ENCODE measurements at places on chromosomes 11 and 22.
A peak's percentile ranks its signal among the peaks of the same experiment; 100 is the strongest.

GRCh38 chr11:126438272-126438671 lies 82.8 kb downstream of the ST3GAL4 start:
- DNase-seq: no peak

DNA sequence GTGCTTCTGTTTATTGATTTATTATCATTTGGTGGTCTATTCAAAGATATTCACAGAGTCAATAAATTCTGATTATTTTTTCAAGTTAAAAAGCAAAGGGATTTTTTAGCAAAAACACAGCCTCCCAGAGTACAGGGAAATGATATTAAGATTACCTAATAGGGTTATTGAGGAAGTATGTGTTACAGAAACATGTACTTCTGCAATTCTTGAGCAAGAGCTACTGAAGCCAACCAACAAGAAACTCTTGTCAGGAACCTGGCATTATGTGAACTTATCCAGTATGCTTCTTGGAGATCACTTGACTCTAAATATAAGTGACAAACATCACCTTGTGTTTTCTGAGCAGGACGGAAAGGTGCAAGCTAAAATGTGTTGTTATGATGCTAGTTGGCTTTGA lies 42.0 kb upstream of the CARD18 start:
- DNase-seq: no peak

GRCh38 chr11:86904001-86904400 lies 51.2 kb downstream of the FZD4 start:
- DNase-seq: no peak

DNA sequence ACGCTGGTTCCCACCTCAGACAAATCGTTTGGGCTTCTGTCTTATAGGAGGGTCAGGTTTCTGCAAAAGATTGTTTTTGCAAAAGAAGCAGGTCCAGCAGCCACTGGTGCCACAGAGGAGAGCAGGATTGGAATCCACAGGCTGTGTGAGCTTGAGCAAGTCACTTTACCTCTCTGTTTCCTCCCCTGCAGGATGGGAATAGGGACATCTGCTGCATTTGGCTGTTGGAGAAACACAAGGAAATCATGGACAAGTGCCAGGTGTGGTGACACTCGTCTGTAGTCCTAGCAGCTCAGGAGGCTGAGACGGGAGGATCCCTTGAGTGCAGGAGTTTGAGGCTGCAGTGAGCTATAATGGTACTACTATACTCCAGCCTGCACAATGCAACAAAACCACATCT lies 422.6 kb downstream of the MN1 start:
- DNase-seq: peak; percentile 51

DNA sequence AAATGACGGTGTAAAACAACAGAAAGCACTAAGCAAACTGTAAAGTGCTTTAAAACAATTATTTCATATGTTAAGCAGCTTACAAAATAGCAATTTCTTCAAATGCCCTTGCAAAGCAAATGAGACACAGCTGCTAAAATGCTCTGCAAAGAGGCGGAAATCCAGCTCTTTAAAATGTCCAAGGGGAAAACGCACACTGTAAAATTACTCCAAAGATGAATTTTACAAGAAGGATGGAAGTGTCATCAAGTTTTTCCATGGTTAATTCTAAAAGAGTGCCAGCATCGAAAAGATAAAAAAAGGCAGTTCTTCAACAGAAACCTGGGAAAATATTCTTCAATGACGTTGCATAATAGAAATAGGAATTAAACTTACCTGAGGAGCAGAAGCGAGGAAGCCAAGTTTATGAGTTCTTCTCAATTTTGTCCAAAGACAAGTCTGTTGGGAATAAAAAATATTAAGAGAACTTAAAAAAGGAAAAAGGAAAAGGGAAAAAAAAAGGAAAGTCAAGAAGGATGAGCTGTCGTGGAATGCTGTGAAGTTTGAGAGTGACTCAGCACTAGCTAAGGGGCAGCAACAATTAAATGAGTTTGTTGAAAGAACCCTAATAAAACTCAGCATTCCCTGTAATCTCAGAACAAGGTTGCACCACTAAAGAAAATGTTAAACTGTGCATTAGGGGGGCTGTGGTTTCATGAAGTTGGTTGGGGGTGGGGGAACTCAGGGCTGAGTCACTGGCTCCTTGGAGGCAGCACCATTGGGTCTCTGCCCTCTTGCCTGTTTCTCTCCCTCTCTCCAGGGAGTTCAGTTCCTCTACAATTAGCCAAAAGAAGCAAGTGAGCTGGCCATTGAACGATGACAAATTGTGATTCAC lies 64.2 kb upstream of the BLID start:
- DNase-seq: no peak

GRCh38 chr22:44369293-44369661 lies 56.5 kb upstream of the SHISAL1 start:
- no peak for DNase-seq

GRCh38 chr11:31788085-31788484 lies 23.0 kb downstream of the PAX6 start:
- no peak for DNase-seq

DNA sequence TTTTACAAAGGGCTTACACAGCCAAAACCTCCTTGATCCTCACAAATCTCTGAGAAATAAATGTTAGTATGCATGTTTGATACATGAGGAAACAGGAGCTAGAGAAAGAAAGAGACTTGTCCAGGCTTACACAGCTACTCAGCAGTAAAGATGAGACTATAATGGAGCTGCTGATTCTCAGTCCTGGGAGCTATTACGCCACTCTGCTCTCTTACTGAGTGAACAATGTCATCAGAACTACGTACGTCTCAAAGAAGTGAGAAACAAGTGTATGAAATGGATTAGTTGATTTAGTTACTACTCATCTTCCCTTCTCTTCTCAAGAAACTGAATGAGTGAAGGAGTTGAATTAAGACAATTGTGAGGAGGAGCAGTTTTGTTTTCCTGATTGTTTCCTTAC lies 12.3 kb downstream of the MS4A6E start:
- no peak for DNase-seq

- DNase-seq: no peak
Measured at GRCh38 chr11:18853086-18853720, 61.6 kb upstream of the PTPN5 start.

DNA sequence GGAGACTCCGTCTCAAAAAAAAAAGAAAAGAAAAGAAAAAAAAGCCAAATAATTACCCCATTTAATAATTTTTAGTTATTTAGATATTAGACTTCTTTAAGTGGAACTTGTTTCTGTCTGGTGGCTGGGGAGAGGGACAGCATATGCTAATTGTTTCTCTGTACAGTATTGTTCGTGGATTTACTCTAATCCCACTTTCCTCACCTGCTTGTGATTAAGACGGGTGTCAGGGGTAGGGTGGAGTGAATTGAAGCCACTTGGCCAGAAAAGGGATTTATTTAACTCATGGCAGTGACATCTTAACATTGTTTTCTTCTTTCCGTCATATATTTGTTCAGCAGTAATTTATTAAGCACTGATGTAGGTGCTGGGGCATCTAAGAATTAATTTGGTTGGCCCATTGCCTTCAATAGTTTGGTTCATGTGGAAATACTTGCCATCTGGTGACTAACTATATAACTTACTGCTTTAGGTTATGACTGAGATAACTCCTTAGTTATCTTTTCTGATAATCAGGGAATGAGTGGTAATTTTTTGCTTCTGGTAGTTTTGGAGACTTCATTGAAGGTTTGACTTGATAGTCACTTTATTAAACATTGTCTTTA lies 4.6 kb downstream of the TNRC6B start:
- DNase-seq: no peak

DNA sequence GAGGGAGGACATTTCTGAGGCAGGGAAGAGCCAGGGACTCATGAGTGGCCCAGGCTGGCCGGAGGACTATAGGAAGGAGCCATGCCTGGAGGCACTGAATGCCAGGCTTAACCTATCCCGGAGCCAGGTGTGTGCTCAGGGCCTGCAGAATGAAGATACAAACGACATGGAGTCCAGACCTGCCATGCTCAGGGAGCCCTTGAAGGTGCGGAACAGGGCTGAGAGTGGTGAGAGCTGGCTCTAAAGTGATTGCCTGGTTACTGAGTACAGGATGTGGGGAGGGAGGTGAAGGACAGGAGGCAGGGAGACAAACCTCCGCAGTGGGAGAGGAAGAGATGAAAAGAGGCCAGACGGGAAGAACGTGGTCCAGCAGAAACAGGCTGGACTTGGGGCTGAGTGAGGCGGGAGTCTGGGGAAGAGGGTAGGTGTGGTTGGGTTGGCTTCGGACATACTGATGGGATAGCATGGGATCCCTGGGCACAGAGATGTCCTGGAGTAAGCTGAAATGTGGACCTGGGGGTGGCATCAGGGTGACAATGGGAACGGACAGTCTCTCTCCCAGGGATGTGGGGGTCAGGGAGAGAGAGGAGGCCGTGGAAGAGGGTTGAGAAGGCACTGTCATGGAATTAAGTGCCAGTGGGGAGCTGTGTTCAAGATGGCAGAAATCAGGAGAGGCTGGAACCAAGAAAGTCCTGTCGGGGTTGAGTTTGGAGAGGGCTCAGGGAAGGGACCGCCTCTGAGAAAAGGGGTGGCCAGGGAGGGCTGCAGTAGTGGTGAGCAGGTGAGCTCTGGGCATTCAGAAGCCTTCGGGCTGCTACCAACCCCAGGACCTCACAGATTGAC lies 1.5 kb upstream of the ANKRD13D start:
- no peak for DNase-seq

- DNase-seq: no peak
Measured at GRCh38 chr11:75845324-75845723, 30.3 kb downstream of the UVRAG start.

DNA sequence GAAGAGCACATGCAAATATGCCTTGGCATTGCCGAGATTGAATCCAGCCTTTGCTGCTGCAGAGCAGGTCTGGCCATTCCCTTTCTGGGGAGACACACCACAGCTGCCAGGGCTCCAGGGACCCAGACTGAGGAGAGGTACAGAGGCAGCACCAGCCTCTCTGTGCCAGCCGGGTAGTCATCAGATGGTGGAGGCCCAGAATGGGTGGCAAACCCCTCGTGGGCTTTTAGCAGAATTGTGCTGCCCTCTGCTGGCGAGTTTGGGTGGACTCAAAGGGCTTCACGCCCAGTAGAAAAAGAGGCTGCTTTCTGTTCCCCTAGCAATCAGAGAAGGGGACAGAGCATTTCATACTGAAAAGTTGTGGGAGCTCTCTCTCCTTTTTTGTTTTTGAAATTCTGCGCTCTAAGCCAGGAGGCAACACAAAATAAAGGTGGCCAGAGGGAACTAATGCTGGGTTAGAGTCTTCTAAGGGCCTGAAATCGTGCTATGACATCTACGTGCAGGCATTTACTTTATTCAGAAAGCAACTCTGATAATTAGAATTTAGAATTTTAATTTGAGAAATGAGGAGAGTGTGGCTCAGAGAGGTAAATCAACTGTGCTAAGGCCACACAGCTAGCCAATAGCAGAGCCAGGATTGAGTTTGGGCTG lies 158.8 kb upstream of the NAV2 start:
- peak; percentile 53 for DNase-seq
